ENCODE measurements at places on chromosomes 3 and 15.
A peak's percentile ranks its signal among the peaks of the same experiment; 100 is the strongest.

DNA sequence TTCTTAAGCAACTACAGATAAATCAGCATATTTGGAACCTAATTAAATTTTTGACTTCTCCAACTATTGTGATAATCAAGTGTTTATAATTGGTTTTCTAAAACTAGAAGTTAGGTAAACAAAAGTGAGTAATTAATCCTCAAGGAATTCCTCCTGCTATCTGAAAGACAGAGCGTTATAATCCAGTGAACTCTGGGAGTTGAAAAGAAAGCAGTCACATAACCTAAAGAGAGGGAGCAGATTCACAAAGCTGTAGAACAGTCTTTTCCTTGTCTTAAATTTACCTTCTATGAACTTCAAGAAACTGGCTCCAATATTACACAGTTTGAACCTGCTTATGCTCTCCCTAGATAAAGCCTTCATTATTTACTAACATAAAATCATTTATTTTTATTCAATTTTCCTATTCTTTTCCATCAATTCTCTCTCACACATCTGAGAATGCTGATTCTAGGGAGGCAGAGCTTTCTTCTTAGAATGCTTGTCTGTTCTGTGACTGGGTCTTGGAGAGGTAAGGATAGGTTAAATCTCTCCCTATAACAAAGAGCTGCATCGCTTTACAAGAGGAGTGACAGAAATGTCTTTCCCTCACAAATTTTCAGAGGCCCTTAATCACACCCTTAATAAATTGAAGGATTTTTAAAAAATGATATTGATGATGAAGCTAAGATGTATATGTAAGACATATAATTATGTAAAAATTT, 132.8 kb downstream of the TUSC7 start:
- no peak overlapping the region for H3K4me3 ChIP-seq
- no peak for DNase-seq
- H3K27ac ChIP-seq: no peak overlapping the region
- H3K4me1 ChIP-seq: 0 out of 2 replicates have a peak, but pooled peaks cover 5% of the 10 kb centered on the region
- no peaks in the 10 kb centered on the region for H3K36me3 ChIP-seq

DNA sequence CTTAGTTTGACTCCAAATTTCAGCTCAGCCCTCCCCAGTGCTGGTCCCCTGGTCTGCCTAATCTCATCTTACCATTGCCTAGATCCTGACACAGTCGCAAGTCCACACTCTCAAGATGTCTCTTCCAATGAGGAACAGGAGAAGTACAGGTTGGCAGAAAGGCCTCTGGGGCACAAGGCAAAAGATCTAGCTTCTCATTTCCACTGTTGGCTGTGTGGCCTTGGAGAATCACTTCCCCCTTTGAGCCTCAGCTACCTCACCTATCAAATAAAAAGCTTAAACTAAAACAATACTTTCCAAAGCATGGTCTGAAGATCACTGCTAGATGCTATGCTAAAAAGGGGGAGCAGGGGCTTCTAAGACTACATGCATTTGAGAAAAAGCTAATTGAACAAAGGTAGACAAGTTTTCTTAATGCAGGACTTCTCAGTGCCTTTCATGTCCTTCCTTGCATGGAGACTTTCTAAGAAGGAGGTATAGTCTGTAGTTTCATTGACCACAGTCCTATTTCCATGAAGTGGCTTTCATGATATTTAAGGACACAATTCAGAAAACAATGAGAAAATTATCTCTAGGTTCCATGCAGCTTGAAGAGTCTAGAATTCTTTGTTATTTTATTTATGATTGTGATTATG, 118.0 kb upstream of the RAD18 start:
- no peak for DNase-seq
- 0 out of 2 replicates have a peak, but pooled peaks cover 5% of the 10 kb centered on the region for H3K36me3 ChIP-seq
- H3K4me3 ChIP-seq: no peak overlapping the region

- no peaks in the 10 kb centered on the region for H3K4me1 ChIP-seq
- no peak overlapping the region for H3K27ac ChIP-seq
- H3K36me3 ChIP-seq: no peaks in the 10 kb centered on the region
- no peak for DNase-seq
Observed at GRCh38 chr3:150751781-150752263, 11.1 kb downstream of the SIAH2 start.

- no peak for DNase-seq
- H3K27me3 ChIP-seq: no peaks in the 10 kb centered on the region
- H3K27ac ChIP-seq: no peak overlapping the region
- no peak overlapping the region for H3K4me3 ChIP-seq
- H3K36me3 ChIP-seq: no peaks in the 10 kb centered on the region
- peaks cover 6% of the 10 kb centered on the region for H3K4me1 ChIP-seq
Observed at GRCh38 chr15:38549222-38549621, 15.4 kb downstream of the RASGRP1 start.

GRCh38 chr3:68620211-68620610, 312.1 kb downstream of the TAFA4 start:
- DNase-seq: no peak
- H3K27me3 ChIP-seq: no peaks in the 10 kb centered on the region
- H3K4me1 ChIP-seq: no peaks in the 10 kb centered on the region
- H3K4me3 ChIP-seq: no peak overlapping the region
- H3K27ac ChIP-seq: no peak overlapping the region

DNA sequence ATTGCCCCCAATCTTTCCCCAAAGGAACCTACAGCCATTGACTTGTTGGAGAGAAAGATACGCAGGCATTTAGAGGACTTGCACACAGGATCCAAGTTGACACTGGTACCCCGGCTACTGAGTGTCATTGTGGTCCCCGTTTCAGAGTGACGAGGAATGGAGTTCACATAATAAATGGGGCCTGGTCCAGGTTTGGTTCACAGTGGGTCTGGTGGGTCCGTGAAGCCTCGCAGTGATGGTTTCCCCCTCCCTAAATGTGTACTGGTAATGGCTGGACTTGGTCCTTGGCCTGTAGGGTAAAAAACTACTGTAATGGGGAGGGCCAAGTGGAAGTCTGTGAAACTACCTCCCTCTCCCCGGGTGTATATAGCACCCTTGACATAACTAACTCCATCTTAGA, 232.1 kb upstream of the LYSMD4 start:
- H3K36me3 ChIP-seq: no peaks in the 10 kb centered on the region
- H3K27ac ChIP-seq: no peak overlapping the region
- H3K4me1 ChIP-seq: no peaks in the 10 kb centered on the region
- H3K4me3 ChIP-seq: no peak overlapping the region
- H3K27me3 ChIP-seq: peaks cover 2% of the 10 kb centered on the region

GRCh38 chr3:12624056-12624455, 39.9 kb downstream of the RAF1 start:
- H3K36me3 ChIP-seq: no peaks in the 10 kb centered on the region
- no peaks in the 10 kb centered on the region for H3K4me1 ChIP-seq
- no peak overlapping the region for H3K4me3 ChIP-seq
- no peaks in the 10 kb centered on the region for H3K27me3 ChIP-seq

DNA sequence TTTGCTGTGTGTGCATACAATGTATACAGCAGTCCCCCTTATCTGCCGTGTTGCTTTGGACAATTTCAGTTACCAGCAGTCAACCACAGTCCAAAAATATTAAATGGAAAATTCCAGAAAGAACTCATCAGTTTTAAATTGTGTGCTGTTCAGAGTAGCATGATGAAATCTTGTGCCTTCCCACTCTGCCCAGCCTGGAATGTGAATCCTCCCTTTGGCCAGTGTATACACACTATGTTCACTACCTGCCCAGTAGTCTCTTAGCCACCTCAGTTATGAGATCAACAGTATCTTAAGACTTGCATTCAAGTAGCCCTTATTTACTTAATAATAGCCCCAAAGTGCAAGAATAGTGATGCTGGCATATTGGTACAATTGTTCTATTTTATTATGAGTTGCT, 133.6 kb upstream of the ABHD17C start:
- H3K4me3 ChIP-seq: no peak overlapping the region
- no peak overlapping the region for H3K27ac ChIP-seq

DNA sequence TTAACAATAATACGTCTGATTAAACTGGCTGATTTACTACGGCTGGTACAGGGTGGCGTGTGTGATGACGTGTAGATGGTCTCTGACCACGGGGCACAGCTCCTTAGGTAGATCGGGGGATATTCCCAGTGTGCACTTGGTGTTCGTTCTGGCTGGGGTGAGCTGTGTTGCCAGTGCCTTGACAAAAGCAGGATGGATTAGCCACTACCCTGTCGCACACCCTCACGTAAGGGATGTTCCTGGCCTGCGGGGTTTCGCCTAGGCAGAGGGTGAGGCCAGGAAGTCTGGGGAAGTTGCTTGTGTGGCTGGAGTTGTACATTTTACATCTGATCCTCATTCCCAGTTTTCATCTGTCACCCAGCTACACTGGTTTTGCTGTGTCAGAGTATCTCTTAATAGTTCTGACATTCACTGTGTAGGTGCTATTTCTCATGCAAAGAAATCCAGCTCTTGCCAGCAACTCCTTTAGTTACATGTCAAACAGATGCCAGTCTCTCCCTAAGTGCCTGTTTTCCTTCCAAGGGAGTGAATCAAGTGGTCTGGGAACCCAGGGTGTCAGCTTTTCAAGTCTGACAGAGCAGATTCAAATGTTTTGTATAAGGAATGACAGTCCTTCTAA, 66.1 kb upstream of the CCR4 start:
- no peak for DNase-seq
- H3K4me1 ChIP-seq: peaks cover 26% of the 10 kb centered on the region
- no peak overlapping the region for H3K4me3 ChIP-seq

DNA sequence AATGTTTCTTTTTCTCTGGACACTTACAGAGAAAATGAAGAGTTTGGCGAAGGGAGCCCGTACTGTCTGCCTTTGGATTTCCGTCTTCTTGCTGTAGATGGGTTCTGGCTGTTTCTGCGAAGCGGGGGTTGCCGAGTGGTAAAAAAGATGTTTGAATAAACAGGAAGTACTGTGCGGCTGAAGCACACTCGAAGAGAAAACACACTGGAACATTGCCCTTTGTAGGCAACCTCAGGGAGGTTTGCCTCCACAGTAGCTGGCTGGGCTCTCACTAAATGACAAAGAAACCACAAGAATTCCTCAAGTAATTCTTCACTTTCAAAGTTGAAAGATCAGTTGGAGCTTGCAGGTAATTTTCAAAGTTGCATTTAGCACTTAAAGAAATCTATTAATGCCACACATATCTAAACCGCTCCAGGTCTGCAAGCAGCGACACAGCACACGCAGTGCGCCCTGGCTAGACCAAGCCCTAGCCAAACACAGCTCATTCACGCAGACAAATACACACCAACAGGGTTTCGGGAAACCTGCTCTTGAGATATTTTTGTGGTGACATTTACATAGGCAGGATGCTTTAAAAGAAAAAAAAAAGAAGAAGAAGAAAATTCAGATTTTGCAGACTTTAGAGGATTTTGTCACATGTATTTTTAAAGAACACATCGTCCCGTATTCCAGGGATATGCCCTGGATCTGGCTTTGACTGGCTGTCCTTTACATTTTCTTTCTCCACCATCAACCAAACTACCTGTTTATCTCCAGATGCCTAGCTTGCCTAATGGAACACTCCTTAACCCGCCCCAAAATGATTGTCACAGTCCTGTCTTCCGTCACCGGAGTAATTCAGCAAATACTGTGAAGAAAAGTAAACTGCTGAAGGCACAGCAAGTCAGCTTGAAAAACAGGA, 452.8 kb downstream of the FOXP1 start:
- H3K27me3 ChIP-seq: no peaks in the 10 kb centered on the region
- DNase-seq: no peak
- 0 out of 2 replicates have a peak overlapping the region, but pooled peaks have one; percentile 21 for H3K27ac ChIP-seq
- H3K36me3 ChIP-seq: no peaks in the 10 kb centered on the region

DNA sequence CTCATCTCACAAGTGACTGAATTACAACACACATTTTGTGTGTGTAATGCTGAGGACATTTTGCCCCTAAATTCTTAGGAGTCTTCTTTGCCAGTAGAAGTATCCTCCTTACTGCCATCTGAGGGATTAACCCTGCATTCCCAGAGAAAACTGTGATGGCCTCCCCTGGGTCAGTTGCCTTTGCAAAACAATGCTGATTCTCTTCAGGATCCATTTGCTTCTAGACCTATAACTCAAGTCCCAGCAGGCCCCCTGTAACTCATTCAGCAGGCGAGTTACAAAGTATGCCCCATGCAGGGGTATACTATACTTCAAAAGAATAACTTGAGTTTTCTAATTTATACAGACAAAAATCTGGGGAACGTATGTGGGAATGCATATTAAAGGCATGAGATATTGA, 6.6 kb upstream of the MCF2L2 start:
- H3K4me3 ChIP-seq: 0 out of 2 replicates have a peak overlapping the region, but pooled peaks have one; percentile 1
- H3K27me3 ChIP-seq: no peaks in the 10 kb centered on the region
- no peaks in the 10 kb centered on the region for H3K36me3 ChIP-seq

- no peak overlapping the region for H3K4me3 ChIP-seq
- no peaks in the 10 kb centered on the region for H3K36me3 ChIP-seq
- H3K27me3 ChIP-seq: no peaks in the 10 kb centered on the region
- no peaks in the 10 kb centered on the region for H3K4me1 ChIP-seq
Observed at GRCh38 chr15:92528736-92529135, 126.8 kb downstream of the FAM174B start.

- H3K27ac ChIP-seq: no peak overlapping the region
- no peaks in the 10 kb centered on the region for H3K27me3 ChIP-seq
- no peak for DNase-seq
- H3K4me3 ChIP-seq: no peak overlapping the region
Observed at GRCh38 chr3:41075975-41076374, 123.3 kb upstream of the CTNNB1 start.

GRCh38 chr15:40554161-40554525, 10.7 kb downstream of the CCDC32 start:
- H3K4me3 ChIP-seq: peak overlapping the region; percentile 33
- peaks cover 12% of the 10 kb centered on the region for H3K4me1 ChIP-seq
- no peak for DNase-seq
- no peak overlapping the region for H3K27ac ChIP-seq
- H3K36me3 ChIP-seq: peaks cover 4% of the 10 kb centered on the region

DNA sequence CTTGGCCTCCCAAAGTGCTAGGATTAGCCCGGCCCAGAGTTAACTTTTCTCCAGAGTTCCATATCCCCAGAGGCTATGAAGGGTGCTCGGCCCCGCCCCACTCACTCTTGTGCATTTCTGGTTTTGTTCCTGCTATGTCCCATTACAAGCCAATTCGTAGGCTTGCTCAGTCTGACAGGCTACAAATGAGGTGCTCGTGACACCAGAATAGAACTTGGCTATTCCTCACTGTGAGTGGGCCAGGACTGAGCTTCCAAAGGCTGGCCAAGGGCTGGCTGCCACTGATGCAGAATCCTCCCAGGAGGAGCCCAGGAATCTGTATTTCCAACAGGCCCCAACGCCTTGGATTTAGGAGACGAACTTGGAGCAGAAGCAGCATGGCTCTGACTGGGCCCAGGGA, 282.7 kb upstream of the C2CD4B start:
- no peaks in the 10 kb centered on the region for H3K36me3 ChIP-seq
- peaks cover 5% of the 10 kb centered on the region for H3K4me1 ChIP-seq
- DNase-seq: no peak

Measured in H1 (cell line).